ENCODE measurements at places on chromosomes 1 and 21.

DNA sequence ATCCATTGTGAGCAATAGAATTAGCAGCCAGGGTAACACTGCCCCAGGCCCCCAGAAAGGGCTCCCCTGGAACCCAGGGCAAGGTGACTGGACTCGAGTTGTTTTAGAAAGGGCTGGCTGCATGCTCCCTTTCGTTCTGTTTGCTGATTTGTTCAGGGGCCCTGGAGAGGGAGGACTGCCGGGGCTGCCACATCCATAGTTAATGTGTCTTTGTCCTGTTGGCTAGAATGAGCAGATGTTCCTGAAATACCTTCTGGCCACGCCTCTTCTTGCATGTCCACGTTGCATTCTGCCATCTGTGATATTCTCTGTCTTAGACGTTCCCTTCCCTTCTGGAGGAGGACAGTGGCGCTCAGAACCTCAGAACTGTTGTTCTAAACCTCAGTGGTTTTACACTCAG is 118.8 kb downstream of the AJAP1 start:
- no peak for DNase-seq

DNA sequence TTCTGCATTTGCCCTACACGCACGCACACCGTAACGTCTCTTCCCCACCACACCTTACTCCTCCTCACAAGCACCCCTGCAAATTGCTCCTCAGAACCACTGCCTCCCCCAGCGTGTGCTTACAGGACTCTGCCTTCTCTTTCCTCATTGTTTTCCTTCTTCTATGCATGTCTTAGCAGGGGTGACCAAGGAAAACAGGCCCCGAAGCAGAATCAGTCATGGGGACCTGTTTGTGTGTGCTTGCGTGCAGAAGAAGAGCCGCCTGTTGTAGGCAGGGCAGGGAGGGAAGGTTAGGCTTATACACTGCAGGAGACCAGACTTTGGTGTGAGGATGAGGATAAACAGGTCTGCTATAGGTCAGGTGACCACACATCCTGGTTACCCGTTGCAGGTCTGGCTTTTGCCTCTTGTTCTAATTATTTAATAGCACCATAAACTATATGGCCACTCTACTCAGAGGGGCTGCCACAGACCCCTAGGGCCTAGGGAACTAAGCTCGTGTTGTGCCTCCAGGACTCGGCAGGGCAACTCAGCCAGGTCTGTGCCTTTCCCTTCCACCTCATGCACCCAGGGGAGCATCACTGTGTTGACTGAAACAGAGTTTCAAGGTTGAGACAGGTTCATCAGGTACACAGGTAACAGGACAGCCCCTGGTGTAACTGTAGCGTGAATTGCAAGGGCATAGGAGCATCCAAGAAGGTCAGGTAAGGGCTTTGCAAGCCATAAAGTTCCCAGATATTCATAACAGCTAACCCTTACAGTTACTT is 60.8 kb upstream of the EPS8L3 start:
- DNase-seq, result no peak

GRCh38 chr1:165075725-165076370 is 280.7 kb downstream of the LMX1A start:
- DNase-seq, result peak; percentile 61

DNA sequence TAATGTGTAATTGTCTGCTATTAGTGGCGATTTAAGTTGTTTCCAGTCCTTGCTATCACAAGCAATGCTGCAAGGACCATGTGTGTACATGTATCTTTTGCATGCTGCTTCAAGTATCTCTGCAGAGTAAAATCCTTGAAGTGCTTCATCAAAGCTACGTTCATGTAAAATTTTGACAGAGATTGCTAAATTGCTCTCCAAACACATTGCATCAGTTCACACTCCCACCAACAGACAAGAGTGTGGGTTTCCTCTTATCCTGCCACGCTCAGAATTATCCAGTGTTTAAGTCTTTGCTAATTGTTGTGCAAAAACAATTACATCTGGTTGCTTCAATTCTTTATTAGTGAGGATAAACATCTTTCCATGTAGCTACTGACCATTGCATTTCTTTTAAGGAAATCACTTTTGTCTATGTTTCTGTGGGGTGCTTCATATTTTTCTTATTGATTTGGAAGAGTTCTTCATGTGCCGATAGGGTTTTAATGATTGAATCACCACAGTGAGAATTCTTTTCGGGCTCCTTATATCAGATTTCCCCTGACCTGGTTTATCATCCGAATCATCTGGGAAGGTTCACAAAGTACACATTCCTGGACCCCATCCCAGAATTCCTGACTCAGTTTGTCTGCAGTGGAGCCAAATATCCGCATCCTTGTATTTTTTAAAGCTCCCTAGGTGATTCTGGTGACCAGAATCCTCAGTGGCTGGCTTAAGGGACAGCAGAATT is 56.3 kb upstream of the GALNT2 start:
- DNase-seq, result no peak

- no peak for DNase-seq
These were observed 105.6 kb downstream of the PLPP3 start for GRCh38 chr1:56473582-56474270.

- peak; percentile 72 for DNase-seq
These were observed 24.3 kb downstream of the AHCTF1 start for GRCh38 chr1:246907472-246907871.

DNA sequence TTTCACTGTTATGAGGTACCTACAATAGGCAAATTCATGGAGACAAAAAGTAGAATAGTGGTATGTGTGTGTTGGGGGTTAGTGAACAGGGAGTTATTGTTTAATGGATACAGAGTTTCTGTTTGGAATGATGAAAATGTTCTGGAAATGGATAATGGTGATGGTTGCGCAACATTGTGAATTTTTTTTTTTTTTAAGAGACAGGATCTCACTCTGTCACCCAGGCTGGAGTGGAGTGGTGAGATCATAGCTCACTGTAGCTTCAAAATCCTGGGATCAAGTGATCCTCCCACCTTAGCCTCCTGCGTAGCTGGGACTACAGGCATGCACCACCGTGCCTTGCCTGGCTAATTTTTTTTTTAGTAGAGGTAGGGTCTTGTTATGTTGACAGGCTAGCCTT is 34.5 kb upstream of the TRABD2B start:
- no peak for DNase-seq

GRCh38 chr1:118960026-118960561 is 28.0 kb downstream of the TBX15 start:
- DNase-seq, result peak; percentile 87
